Type B pancreatic cell (in vitro differentiated cells): ENCODE measurements at places on chromosomes 3 and 15. TPM values are rescaled to one million over a fixed set of nuclear protein-coding genes. Genes with fewer than 3 reads are reported as not detected.

- DNase-seq: no peak
Observed at GRCh38 chr3:154538566-154539360, 108.8 kb upstream of the GPR149 start.

GRCh38 chr15:22795206-22796063 lies 9.0 kb downstream of the NIPA1 start:
- no peak for DNase-seq

The KNL1 gene
- 7.6 and 21.4 TPM in 2 replicates for total RNA-seq

GRCh38 chr3:141816958-141817357 lies 53.8 kb downstream of the GRK7 start:
- no peak for DNase-seq

DNA sequence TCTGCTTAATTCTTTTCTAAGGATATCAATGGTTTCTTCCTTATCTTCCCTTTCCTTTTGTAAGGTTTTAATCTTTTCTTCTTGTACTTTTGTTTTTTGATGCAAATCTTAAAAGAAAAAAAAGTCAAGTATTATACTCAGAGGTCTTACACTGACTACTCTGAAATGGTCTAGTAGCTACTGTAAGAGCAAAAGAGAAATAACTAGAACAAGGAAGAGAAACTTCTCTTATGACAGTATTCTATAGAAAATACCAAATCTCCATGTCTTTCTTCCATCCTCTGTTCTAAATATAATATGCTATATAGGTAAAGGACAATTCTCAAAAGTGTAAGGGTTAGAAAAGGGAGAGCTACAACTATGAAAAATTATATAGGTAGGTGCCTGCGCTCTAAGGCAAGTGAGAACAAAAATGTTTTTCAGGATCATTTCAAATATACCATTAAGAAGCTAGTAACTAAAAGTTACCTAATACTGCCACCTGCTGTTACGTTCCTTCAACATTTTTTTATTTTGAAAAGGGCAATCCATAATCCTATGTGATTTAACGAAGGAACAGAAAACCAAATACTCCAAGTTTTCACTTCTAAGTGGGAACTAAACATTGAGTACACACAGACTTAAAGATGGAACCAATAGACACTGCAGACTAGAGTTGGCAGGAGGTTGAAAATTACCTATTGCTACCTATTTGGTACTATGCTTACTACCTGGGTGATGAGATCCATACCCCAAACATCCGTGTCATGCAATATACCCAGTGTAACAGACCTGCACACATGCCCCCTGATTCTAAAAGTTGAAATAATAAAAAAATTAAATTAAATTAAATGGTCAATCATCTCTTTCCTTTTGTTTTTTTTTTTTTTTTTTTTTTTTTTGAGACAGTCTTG lies 36.7 kb downstream of the CIP2A start:
- DNase-seq: no peak
